ENCODE measurements at places on chromosomes 3 and 15.

DNA sequence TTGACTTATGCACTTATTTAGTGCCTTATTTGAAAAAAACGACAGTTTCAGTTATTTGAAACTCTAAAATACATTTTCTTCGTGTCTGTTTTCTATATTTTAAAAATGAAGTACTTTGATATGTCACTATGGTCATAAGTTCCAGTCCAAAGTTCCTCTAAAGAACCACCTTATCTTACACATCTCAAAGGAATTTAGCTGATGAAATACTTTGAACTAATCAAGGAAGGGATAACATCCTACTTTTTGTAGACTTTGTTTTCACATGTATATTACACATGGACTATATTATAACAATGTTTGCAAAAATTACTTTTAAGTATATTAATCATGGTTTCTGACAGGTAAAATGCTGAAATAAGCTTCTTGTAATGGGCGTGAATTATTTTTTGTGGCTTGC, 265.8 kb upstream of the ZNF717 start:
- no peak for DNase-seq

- peak; percentile 73 for DNase-seq
Measured at GRCh38 chr3:14225421-14225820, 46.8 kb downstream of the LSM3 start.

- DNase-seq = no peak
Measured at GRCh38 chr15:70427167-70428120, 329.7 kb upstream of the TLE3 start.

- no peak for DNase-seq
Measured at GRCh38 chr15:58525991-58526421, 94.2 kb downstream of the LIPC start.

- no peak for DNase-seq
Measured at GRCh38 chr3:128326051-128326823, 140.5 kb downstream of the DNAJB8 start.

GRCh38 chr3:122031123-122031468, 9.0 kb upstream of the ILDR1 start:
- no peak for DNase-seq

- DNase-seq = no peak
Measured at GRCh38 chr3:13546667-13547171, 2.2 kb upstream of the FBLN2 start.

GRCh38 chr3:193790086-193790990, 197.3 kb downstream of the OPA1 start:
- no peak for DNase-seq

DNA sequence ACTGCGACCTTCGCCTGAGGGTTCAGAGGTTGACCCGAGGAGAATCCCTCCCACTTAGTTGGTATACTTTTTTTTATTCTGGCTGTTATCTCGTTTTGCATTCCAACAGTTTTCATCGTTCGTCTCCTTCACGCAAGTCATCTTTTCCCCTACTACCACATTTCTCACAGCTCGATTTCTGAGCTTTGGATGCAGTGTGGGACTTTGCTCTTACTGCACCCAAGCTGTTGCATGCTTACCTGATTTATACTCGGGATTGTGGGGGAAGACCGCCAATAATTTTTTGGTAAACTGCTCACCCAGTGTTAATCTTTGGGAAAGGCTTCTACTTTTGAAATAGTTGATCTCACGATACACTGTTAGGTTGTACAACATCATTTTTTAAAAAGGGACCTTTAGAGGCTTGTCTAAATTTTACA, 702 bp downstream of the TBC1D23 start:
- DNase-seq = no peak

DNA sequence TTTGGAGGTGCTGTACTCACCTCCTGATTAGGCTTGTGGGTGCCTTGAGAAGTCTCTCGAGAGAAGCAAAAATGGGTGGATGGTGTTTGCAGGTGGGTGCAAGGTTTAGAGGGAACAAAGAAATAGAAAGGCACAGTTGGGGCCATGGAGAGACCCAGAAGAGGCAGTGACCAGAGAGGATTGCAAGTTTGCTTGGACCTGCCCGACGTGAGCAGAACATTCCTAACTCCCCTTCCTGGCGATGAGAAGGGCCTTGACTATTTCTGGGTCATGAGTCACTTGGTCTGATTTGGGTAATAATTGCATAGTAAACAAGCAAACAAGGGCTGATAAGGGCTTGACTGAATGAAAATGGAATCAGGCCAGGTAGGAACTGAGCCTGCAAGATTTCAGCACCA, 7.0 kb upstream of the CTSH start:
- DNase-seq = no peak

DNA sequence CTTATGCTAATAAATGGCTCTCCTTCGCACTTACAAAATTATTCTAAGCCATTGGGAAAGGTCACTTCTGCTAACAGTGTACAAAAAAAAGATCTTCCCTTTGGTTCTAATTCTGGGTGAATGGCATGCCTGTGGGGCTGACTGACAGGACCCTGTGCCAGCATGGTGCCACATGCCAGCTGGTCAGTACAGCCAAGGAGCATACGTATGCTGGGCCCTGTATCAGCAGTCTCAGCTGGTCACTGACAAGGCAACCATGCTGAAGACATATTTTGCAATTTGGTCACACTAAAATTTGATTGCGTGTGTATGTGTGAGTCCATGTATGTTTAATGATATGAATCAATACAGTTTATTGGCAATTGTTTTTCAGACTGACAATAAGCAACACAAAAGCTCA, 246.1 kb downstream of the TBL1XR1 start:
- DNase-seq = no peak

GRCh38 chr3:17852217-17852616, 109.8 kb upstream of the TBC1D5 start:
- no peak for DNase-seq

- DNase-seq = no peak
Measured at GRCh38 chr15:73352082-73352481, 16.7 kb downstream of the HCN4 start.

GRCh38 chr3:145429546-145429945, 731.4 kb downstream of the PLOD2 start:
- no peak for DNase-seq

DNA sequence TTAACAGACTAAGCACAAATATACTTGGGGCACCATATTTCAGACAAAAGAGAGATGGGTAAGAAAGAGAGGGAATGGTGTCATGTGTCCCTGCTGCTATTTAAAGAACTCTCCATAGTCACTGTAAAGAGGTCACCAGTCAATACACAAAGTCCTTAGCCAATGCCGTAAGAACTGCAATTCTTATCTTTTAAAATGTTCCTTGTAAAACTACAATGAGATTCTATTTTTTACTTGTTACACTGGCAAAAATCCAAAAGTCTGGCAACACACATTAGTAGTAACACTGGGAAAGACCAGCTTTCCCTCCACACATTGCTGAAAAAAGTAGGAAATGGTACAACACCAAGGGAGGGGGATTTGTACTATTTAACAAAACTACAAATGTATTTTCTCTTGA, 189.4 kb downstream of the TBC1D5 start:
- DNase-seq = no peak

- no peak for DNase-seq
Measured at GRCh38 chr15:65044724-65045481, at the start of gene SLC51B. TSS of gene SLC51B (plus strand) at chr15:65045387. CDS start at chr15:65050005, 4,618 bp downstream.

DNA sequence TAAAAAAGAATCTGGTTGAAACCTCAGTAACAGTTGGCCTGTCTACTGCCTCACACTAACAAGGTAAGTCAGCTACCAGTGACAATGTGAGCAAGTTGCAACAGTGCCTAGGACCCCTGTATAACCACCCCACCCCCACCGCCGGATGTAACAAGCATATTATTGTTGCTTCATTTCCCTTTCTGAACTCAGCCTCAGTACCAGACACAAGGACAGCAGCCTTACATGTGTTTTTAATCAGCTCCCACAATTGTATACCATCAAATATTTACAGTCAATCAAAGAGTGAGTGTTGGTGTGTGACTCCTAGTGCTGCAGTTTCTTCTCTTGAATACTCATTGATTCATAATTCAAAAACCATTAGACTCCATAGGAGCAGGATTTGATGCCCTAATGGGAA, 96.4 kb downstream of the PYDC2 start:
- DNase-seq = no peak

DNA sequence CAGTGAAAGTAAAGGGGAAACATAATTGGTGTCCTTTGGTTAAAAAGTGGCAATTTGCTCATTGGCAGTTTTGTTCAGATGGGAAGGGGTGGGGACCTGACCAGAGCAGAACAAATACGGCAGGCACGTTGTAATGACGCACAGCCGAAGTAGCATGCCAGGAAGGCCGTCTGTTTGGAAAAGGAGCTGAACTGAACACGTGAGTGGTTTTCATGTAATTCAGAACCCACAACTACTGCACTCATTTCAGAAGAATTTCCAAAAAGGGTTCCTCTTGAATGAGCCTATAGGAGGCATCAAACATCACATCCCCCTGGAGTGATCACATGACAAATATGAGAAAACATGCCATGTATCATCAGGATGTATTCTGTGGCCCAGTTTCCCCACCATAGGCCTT, 42.9 kb upstream of the LMCD1 start:
- DNase-seq = no peak

- DNase-seq = no peak
Measured at GRCh38 chr3:13348661-13349396, 71.3 kb downstream of the NUP210 start.

DNA sequence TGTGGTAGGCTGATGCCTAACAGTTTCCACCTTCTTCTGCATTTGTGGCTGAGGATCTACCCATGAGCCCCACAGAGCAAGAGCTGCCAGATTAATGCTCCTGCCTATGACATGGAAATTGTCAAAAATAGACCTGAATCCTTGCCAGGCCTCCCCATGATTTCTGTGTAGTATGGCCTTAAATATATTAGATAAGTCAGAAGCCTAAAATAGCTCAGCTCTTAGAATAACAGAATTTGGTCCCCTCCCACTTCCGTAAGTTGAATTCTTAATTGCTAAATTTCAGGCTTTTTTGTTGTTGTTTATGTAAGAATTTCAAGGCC, 129.0 kb downstream of the SERPINI1 start:
- DNase-seq = no peak

- DNase-seq = no peak
Measured at GRCh38 chr15:38549222-38549621, 15.4 kb downstream of the RASGRP1 start.

GRCh38 chr3:195821403-195822130, 9.8 kb upstream of the MUC4 start:
- DNase-seq = peak; percentile 50

- no peak for DNase-seq
Measured at GRCh38 chr3:8997151-8997550, 33.9 kb upstream of the RAD18 start.
